Fibroblast of pulmonary artery (primary cell): ENCODE measurements at places on chromosomes 13 and 19.

GRCh38 chr19:18020212-18021085 lies 12.5 kb downstream of the ARRDC2 start:
- peak; percentile 52 for DNase-seq

GRCh38 chr13:99287551-99287950 lies 19.6 kb downstream of the GPR183 start:
- DNase-seq: no peak

DNA sequence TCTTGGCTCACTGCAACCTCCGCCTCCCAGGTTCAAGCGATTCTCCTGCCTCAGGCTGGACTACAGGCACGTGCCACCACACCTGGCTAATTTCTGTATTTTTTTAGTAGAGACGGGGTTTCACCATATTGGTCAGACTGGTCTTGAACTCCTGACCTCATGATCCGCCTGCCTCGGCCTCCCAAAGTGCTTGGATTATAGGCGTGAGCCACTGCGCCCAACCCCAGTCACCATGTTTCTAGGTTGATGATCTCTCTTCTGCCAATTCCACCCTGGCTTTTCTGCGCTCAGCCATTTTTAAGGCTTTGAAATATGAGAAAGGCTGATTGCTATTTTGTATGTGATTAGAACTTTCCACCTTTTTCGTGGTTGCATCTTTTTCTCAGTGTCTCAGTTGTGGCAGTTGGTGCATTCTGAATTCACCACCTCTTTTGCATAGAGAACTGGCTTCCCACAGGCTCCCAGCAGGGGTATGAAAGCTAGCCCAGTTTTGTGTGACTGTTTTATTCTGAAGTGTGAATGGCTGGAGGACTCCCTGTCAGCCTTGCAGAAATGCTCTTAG lies 15.5 kb downstream of the CEACAM1 start:
- DNase-seq: no peak

GRCh38 chr13:27374650-27375049 lies 49.8 kb upstream of the GTF3A start:
- DNase-seq: peak; percentile 87

GRCh38 chr13:65606622-65607021 lies 1623.5 kb downstream of the PCDH9 start:
- DNase-seq: peak; percentile 58

- peak; percentile 18 for DNase-seq
Measured at GRCh38 chr13:31631071-31631470, 108.3 kb upstream of the RXFP2 start.

- DNase-seq: no peak
Measured at GRCh38 chr13:22948421-22948820, 232.4 kb upstream of the SGCG start.

GRCh38 chr19:55220525-55220924 lies 8.0 kb downstream of the TMEM86B start:
- DNase-seq: no peak

DNA sequence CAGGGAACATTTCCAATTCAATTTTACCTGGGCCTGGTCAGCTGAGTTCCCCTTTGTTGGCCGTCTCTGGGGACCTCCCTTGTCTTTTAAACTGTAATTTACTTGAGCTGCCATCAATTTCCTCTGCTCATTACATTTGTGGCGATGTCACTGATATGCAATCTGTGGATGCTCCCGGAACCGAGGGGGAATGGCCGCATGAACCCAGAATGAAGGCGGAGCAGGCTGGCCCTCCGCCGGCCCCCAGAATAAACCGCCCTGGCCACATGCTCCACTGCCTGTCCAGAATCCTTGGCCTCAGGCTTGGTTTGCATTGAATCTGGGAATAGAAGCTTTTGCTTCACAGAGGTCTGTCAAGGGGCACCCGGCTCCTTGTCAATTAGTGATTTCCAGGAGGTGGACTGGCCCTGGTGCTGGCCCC lies 276.8 kb downstream of the TEX29 start:
- no peak for DNase-seq

- peak; percentile 72 for DNase-seq
Measured at GRCh38 chr19:41456342-41456918, 13.5 kb downstream of the ERICH4 start.

- peak; percentile 29 for DNase-seq
Measured at GRCh38 chr19:9877780-9878510, 42.8 kb downstream of the PIN1 start.

GRCh38 chr19:58368561-58369360 lies 6.2 kb upstream of the ZNF497 start:
- DNase-seq: no peak

DNA sequence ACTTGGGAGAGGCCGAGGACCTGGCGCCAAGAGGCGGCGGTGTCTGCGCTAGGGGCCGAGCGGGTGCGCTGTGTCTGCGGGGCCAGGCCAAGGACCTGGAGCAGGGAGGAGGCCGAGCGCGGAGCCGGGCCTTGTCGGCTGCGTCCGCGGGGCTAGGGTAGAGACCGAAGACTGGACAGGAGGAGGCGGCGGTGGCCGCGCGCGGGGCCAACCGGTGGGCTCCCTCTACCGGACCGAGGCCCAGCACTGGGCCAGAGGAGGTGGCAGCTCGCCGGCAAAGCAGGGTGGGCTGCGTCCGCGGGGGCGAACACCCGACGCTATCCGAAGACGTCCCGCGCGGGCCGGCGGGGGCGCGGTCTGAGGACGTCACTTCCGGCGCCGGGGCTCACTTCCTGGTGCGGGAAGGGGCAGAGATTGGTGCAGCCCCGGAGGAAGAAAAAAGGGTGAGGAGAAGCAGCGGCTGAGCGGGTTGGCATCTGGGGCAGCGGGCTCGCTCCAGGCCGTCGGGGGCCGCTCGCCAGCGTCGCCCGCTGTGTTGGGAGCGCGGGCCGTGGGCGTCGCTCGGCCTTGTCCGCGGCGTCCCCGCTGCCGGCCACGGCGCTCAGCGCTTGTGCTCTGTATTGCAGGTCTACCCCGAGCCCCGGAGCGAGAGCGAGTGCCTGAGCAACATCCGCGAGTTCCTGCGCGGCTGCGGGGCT lies 38.3 kb downstream of the ARHGEF7 start:
- peak; percentile 92 for DNase-seq

- peak; percentile 82 for DNase-seq
Measured at GRCh38 chr13:23372264-23372906, 61.1 kb downstream of the SACS start.

DNA sequence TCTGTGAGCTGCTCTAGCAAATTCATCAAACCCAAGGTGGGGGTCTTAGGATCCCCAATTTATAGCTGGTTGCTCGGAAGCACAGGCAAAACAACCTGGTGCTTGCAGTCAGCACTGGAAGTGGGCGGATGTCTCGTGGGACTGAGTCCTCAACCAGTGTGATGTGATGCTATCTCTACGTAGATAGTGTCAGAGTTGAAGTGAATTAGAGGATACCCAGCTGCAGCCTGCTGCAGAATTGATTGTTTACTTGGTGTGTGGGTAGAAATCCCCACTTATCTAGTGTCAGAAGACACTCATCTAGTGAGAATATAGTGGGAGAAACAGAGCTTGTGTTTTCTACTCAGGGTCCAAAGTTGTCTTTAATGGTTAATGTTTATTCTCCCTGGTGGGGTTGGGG lies 63.3 kb downstream of the CBY2 start:
- DNase-seq: no peak

DNA sequence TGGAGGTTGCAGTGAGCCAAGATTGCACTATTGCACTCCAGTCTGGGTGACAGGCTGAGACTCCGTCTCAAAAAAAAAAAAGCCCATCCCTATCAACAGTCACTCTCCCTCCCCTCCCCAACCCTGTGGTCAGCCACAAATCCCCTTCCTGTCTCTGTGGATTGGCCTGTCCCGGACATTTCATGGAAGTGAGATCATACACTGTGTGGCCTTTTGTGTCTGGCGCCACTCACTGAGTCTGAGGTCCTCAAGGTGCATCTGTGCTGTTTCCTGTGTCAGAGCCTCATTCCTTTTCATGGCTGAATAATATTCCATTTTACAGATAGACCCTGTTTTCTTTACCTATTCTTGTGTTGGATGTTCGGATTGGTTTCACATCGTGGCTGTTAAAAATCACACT lies 149.5 kb downstream of the PTPRS start:
- DNase-seq: no peak

DNA sequence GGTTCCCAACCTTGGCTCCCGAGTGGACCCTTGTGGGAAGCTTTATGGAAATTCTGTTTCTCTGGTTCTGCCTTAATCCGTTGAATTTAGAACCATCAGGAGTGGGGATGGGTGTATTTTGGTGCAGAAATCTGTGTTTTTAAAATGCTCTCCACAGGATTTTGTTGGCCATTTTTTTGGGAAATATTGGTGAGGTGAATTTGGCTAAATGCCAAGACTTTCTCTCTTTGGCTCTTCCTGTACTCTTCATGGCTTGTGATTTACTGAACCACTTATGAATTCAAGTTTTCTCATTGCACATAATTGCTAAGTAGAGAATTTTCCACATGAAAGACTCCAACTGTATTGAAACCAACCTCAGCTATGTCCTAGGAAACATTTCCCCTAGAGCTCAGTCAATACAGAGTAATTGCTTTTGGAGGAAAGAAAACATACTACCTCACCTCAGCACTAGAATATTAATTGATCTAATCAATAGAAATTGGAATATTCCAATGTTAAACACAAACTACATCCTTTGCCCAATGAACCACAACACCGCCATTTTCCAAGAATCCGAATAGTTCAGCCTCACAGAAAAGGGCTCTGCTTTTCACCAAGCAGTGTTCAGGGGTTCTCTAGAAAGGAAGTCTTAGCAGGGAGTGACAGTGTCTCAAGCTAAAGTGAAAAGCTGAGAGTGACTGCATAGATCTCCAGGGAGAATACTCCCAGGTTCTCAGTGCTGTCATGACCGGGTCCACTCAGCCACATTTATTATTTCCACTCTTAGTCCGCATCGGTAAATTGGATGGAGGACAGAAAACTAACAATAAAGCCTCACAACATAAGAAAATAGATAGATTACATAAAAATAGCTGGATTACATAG lies 60.3 kb downstream of the ERCC5 start:
- no peak for DNase-seq

DNA sequence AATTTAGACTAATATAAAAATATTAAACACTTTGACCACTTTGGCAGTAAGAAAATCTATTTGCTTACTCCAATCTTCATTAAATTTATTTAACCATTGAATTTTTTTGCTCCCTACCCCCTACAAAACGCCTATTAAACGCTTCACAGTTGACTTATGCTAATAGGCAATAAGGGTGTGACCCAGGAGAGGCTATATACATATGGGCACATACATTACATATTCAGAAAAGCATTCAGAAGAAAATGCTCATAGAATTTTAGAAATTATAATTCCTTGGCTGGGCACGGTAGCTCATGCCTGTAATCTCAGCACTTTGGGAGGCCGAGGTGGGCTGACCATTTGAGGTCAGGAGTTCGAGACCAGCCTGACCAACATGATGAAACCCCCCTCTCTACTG lies 95.6 kb upstream of the STARD13 start:
- no peak for DNase-seq

GRCh38 chr13:89925107-89925506 lies 1422.4 kb upstream of the MIR17HG start:
- peak; percentile 56 for DNase-seq

DNA sequence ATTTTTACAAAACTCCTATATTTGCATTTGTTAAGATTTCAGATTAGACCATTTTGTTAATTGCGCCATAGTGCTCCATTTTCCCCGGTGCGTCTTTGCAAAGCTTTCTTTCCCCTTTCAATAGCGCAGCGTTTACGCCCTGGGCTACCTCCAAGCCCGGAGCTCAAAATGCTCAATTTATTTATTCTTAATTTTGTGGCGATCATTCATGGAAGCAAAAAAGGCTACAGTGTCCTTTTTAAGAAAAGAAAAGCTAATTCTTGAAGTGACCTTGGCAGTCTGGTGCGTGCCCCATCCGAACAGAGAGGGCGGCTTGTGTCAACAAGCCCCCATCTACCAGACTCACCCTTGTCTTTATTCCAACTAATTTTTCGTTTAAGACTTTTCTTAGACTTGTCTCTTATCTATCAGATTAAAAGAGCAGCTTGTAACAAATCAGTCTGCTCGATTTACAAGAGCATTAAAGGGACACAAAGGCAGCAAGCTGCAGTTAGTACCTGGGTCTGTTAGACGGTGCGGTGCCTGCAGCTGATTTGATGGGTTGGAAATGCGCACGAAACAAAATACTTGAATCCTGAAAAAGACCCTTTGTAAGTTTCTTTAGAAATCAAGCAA lies 30.1 kb downstream of the GSX1 start:
- no peak for DNase-seq

GRCh38 chr19:40089462-40089861 lies 1.3 kb downstream of the ZNF780A start:
- peak; percentile 52 for DNase-seq

- DNase-seq: peak; percentile 27
Measured at GRCh38 chr13:41004875-41005693, 14.0 kb downstream of the ELF1 start.

GRCh38 chr13:79749566-79749965 lies 268.6 kb downstream of the NDFIP2 start:
- DNase-seq: peak; percentile 16

DNA sequence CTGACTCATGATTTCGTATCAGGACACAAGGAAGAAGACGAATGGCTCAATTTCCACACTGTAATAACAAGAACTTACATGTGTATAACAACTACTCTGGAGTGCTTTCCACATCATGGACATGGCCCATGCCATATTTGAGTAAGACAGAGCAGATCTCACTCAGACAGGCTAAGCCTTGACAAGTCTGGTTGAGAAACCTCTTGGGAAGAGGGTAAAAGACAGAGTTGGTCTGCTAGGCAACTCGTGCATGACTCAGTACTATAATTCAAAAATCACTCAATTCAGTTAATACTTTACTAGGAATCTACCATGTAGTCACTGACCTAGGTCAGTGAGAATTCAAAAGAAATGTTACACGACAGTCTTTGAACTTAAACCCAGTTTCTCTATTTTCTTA lies 5.7 kb upstream of the THSD1 start:
- DNase-seq: peak; percentile 40

DNA sequence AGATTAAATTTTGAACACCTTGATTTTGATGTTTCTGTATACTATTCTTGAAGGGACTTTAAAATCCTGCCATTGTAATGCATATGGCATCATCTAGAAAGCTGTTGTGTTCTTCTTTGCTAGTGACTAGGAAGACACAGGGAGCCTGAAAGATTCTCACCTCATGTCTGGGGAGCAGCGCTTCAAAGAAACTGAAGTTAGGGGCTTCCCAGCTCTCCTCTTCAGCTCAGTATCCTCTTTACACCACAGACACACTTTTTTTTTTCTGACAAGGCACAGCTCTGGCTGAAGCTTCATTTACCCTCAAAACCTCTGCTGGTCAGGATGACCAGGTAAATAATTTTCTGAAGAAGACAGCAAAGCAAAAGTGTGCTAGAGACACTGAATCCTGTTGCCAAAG lies 255.6 kb downstream of the ITGBL1 start:
- no peak for DNase-seq

DNA sequence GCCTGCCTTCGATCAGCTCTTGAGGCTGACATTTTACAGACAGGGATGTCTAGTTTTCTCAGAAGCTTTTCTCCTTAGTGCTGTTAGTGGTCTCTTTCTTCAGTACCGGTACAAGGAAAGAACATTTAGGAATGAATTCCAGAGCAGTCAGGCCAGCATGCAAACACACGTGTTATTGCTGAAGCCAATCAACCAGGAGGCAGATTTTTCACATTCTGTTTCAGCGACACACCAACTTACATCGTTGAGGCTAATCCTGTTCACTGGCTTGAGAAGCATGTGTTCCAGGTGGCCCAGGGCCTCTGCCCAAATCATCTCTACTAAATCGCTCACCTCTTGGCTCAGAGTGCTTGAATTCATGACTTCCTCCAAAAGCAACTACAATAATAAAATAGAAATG lies 19.2 kb downstream of the PARP4 start:
- DNase-seq: no peak
